ENCODE measurements at places on chromosomes 12 and 14.
A peak's percentile ranks its signal among the peaks of the same experiment; 100 is the strongest.

DNA sequence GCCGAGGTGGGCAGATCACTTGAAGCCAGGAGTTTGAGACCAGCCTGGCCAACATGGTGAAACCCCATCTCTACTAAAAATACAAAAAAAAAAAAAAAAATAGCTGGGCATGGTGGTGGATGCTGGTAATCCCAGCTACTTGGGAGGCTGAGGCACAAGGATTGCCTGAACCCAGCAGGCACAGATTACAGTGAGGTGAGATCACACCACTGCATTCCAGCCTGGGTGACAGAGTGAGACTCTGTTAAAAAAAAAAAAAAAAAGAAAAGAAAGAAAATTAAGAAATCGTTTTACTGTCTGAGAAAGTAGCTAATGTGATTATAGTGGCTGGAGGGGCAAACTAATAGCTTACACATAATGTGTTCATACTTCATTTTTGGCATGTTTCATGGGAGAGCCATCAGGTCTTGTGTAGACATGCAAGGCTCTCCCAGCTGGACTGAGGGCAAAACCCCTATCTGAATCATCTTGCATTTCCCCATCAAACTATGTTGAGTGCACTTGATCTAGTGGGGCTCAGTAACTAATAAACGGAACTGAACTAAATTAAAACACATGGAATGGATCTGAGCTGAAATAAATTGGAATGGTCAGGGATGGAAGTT is 16.2 kb downstream of the KIF21A start:
- peak; percentile 52 for DNase-seq

GRCh38 chr14:81831128-81831820 is 297.6 kb upstream of the SEL1L start:
- DNase-seq: peak; percentile 7

GRCh38 chr12:48037267-48037915 is 33.1 kb upstream of the COL2A1 start:
- DNase-seq: peak; percentile 15

DNA sequence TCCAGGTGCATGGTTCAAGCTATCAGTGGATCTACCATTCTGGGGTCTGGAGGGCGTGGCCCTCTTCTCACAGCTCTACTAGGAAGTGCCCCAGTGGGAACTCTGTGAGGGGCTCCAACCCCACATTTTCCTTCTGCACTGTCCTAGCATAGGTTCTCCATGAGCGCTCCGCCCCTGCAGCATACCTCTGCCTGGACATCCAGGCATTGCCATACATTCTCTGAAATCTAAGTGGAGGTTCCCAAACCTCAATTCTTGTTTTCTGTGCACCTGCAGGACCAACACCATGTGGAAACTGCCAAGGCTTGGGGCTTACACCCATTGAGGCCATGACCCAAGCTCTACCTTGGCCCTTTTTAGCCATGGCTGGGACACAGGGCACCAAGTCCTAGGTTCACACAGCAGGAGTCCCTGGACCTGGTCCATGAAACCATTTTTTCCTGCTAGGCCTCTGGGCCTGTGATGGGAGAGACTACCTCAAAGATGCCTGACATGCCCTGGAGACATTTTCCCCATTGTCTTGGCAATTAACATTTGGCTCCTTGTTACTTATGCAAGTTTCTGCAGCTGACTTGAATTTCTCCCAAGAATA is 76.8 kb downstream of the CRADD start:
- no peak for DNase-seq

Measured in kidney tubule cell (primary cell).